GOT3 (cell line): ENCODE measurements at places on chromosomes 2 and 18.

- no peak for DNase-seq
Observed at GRCh38 chr2:78202366-78202765, 680.2 kb upstream of the LRRTM4 start.

- no peak for DNase-seq
Observed at GRCh38 chr2:18993756-18994338, 364.6 kb downstream of the OSR1 start.

- no peak for DNase-seq
Observed at GRCh38 chr18:76850112-76850511, 27.8 kb downstream of the ZNF236 start.

DNA sequence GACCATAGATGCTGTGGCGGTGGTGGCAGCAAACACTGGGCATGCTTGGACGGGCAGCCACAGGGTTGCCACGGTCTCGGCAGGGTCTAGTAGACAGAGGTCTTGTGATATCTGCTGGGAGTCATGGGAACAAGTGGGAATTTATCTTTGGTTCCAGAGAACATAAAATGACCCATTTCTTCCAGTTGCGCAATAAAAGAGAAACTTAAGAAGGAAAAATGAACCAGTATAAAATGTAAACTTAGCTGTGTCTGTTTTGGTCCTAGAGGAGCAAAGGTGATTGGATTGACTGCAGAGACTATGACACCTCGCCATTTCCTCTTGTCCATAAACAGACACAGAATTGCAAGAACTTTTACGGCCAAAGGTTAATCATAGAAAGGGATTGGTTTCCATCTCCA lies 132.6 kb upstream of the RBBP8 start:
- no peak for DNase-seq

GRCh38 chr18:24923138-24923537 lies 428.8 kb downstream of the ZNF521 start:
- no peak for DNase-seq

GRCh38 chr18:3350566-3351527 lies 88.9 kb downstream of the MYL12B start:
- DNase-seq: no peak

- no peak for DNase-seq
Observed at GRCh38 chr2:124753842-124754241, 728.8 kb downstream of the CNTNAP5 start.

- no peak for DNase-seq
Observed at GRCh38 chr18:12460874-12461273, 53.1 kb downstream of the PRELID3A start.

DNA sequence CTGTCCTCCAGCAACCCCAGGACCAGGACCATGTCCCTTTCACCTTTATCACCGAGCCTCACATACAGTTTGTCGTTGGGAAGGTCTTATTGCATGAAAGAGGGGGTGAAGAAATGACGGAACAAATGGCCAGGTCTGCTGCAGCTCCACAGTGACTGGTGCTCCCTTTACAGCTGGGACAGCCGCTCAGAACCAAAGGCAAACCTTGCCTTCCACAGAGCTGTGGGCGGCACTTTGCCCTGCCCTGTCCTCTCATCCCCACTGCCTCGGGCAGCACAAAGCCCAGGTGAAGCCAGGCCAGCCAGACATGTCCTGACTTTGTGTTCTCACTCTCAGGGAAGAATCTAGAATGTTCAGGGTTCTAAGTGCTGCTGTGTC lies 961 bp downstream of the GPR55 start:
- no peak for DNase-seq

DNA sequence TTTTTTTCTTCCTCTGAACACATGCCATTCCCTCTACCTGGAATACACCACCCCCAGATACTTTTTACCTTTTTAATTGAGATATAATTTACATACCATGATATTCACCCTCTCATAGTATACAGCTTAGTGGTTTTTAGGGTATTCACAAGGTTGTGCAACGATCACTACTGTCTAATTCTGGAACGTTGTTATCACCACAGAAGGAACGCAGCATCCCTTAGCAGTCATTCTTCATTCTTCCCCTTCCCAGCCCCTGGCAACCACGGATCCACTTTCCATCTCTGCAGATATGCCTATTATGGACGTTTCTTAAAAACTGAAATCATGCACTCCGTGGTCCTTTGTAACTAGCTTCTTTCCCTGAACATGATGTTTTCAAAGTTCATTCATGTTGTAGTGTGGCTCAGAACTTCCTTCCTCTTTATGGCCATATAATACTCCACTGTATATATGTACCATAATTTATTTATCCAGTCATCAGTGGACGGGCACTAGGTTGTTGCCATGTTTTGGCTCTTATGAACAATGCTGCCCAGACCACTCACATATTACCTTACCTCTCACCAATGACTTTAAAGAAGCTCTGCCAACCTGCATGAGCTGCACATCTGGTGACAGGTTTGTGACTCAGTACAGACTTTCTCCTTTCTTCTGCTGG lies 168.9 kb downstream of the CTIF start:
- no peak for DNase-seq

- DNase-seq: no peak
Observed at GRCh38 chr2:210072922-210073509, 70.6 kb downstream of the RPE start.

DNA sequence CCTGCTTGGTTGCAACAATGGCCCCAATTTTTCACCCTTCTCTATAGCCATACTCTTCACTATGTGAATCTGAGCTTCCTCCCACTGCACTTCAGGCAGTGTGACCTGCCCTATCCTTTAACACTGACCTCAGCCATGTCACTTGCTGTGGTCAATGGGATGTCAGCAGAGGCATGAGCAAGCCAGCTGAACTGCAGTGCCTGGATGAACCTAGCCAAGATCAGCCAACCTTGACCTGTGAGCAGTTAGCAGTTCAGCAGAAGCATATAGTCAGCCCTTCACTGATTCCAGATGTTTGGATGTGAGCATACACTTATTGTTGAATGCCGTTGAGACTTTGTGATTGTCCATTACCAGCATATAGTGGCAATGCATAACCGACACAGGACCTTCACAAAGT lies 63.4 kb upstream of the BOD1L2 start:
- no peak for DNase-seq

GRCh38 chr18:69265656-69266055 lies 135.0 kb upstream of the DOK6 start:
- no peak for DNase-seq

DNA sequence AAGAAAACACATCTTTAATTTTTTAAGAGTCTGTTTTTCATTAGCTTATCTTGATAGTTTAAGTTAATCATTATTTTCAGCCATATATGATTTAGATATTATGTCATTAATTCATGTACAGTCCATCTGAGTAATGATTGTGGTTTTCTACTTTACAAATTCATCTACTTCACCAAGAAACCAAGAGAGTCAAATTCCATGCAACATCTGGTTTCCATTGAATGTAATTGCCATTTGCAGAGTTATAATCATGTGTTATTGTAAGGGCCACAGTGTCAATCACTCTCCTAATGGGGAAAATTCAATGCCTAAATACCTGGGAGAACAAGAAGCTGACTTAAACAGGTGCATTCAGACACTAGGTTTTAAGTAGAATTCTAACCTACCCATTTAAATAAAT lies 217.2 kb upstream of the OSR1 start:
- DNase-seq: no peak

GRCh38 chr2:127575185-127575765 lies 39.8 kb downstream of the MYO7B start:
- DNase-seq: no peak

DNA sequence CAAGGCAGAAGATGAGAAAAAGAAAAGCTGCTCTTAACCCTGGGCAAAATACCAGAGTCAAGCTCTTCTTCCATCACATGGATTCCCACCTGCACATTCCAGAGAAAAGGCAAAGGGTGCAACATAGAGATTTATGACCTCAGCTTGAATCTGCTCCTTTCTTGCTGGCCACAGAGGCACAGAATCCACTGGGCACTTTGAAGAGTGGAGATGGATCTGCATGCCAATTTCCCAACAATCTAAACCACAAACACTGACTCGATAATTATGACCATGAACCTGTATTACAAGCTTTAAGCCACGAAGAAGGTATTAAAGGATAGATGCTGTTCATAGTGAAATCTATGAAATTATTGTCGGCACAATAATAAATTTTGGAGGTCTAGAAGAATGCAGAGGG lies 237.3 kb downstream of the PID1 start:
- DNase-seq: no peak

DNA sequence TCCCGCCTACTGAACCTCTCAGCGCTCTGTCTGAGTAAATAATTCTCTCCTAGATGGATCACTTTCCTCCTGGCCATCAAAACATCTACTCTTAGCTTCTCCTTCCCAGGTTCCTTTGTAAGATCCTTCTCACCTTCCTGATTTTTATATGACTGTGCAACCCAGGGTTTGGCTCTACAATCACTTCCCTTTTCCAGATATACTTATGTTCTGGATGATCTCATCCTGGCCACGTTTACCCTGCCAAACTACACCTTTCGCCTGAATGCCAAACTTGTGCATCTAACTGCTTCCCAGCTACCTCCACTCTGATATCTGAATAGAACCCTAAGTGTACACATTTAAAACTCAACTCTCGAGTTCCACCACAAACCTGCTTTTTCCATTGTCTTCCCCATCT lies 290.5 kb upstream of the REV1 start:
- DNase-seq: no peak

- DNase-seq: no peak
Observed at GRCh38 chr18:74775239-74775638, 177.6 kb downstream of the ZNF407 start.

DNA sequence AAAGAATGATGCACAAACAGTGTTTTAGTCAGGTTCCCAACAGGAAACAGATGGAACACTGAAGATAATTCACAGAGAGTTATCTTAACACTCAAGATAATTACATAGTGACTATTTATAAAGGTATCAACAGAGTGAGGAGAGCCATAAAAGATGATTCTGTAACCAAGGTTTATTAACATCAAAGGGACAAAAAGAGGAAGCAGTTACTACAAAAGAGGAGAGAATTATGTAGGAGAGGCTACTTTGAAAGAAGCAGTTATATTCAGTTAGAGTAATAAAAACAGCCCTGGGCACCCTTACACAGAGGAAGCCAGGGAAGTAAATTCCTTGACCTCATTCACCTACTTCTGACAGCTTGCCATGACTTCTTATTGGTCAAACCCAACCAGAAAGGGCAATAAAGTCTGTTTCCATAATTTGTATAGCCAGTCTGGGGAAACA lies 326.5 kb upstream of the SLC39A10 start:
- no peak for DNase-seq

DNA sequence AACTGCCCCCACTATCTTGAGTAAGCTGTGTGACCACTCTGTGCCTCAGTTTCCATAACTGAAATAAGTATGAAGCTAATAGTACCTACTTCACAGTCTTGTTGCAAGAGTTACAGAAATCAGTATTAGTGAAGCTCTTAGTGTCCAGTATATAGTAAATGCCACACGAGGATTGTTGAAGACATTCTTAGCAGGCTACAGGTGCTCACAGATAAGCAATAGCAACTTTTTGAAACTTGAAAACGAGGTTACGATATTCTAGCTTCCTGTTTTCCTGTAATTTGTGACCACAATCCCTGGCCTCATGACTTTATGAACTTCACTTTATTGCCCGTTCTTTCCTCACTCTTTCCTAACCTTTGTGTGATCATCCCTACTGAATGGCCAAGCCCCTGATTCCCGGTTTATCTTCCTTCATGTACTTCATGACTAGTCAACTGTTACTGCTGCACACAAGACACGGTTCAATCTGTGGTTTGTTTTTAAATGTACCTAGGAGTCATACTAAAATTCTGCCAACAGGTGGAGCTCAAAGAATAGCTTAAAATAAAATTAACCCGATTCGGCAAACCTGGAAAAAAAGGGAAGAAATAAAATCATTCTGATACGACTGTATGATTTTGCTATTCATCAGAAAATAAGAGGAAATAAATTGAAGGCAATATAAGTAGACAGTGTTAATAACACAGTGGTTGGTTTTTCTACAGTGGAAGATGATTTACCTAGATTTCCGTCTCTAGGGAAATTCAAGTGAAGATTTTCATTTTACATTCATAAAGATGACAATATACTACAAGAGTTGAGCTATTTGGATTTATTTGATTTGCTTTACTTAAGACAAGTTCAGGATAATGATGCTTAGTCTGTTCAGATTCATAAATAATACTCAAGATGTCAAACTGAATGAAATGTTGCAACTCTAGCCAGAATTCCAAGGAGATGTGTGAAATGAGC lies 38.1 kb upstream of the STAT1 start:
- DNase-seq: no peak

GRCh38 chr2:8229546-8229986 lies 452.3 kb upstream of the ID2 start:
- DNase-seq: no peak

DNA sequence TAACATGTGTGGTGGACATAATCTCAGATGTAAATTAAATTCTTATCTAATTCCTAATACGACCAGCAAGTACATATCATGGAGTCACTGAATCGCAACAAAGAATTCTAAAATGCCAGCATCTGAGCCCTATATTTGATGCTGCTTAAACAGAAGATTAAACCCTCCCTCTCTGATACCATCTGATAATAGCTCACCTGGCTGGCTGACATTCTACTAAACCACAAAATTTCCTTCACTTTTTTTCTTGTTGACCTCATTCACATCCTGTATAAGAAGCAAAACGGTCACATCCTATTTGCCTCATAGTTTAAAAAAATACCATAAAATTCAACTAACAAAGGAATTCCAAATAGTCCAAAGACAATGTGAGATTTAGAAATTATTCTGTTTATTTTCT lies 371.6 kb upstream of the SLC8A1 start:
- DNase-seq: no peak
